ENCODE measurements at places on chromosomes 12 and 14.

DNA sequence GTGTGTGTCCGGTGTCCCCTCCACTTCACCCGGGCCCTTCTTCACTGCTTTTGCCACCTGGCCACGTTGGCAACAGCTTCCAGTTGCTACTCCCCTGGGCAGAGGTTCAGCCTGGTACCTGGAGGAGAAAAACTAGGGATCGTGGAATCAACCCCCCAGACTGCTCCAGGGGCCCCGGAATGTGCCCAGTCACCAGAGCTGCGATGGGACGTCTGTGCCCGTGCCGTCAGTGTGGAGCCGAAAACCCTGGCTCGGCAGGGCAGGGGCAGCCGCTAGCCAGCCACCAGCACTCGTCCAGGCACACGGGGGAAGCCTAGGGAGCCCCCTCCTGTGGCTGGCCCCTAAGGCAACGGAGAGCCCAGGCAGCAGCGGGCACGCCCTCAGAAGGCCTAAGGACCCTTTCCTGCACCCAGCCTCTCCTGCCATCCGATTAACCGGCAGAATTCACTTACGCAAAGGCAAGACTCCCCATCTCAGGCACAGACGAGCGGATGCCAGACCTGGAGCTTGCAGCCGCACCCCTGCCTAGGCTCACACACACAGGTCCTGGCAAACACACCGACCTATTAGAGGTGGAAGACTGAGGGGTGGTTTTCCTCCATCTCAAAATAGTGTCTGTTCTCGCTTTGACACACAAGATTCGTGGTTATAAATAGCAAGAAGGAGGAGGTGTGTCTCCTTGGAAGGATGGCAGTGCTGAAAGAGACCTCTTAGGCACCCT, 62.6 kb downstream of the FBXL14 start:
- no peak for DNase-seq

- DNase-seq = no peak
Measured at GRCh38 chr12:8987163-8987562, 2.2 kb upstream of the KLRG1 start.

- DNase-seq = no peak
Measured at GRCh38 chr14:58215191-58215914, 15.4 kb downstream of the ACTR10 start.

GRCh38 chr14:20714593-20715250, 26.2 kb downstream of the ANG start:
- no peak for DNase-seq

All from mesothelial cell of epicardium (in vitro differentiated cells).